Stimulated activated CD4-positive, alpha-beta T cell treated with anti-CD3 and anti-CD28 coated beads, Interleukin-4, amount 100 ng/mL, for 4 hours (primary cell): ENCODE measurements at places on chromosomes 12 and 14.

DNA sequence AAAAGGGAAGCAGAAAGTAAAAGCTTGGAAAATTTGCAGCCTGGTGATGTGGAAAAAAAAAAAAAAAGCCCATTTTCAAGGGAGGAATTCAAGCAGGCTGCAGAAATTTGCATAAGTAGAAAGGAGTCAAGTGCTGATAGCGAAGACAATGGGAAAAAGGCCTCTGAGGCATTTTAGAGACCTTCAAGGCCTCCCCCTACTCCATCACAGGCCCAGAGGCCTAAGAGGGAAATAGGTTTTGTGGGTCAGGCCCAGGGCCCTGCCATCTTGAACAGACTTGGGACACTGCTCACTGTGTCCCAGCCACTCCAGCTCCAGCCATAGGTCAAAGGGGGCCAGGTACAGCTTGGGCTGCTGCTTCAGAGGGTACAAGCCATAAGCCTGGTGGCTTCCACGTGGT lies 13.8 kb upstream of the PRKD1 start:
- no peak for DNase-seq

DNA sequence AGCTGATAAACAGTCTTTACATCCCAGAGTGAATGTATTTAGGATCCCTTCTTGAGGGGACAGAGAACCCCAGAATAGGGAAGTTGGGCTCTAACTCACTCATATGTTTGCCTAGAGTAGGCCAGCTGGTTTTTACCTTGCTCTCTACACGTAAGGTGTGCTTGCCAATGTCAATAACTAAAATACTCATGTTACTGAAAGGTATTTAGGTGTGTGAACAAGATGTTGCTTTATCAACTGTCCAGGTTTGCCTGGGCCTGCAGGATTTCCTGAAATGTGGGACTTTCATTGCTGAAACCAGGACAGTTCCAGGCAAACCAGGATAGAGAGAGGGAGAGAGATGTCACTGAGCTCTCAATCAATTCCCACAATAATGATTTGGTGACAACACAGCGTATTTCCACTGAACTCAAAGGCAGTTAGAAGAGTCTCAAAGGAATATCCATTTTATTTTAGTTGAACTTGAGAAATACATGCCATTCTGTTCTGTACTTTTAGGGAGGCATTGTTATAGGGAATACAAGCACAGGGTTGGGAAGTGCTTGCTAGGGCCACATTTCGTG lies 171.7 kb downstream of the NRXN3 start:
- DNase-seq = no peak

GRCh38 chr12:122867691-122868461 lies 28.0 kb downstream of the VPS37B start:
- DNase-seq = no peak

GRCh38 chr12:67161322-67161918 lies 107.7 kb upstream of the CAND1 start:
- peak; percentile 18 for DNase-seq

- no peak for DNase-seq
Measured at GRCh38 chr14:99262977-99263448, 9.0 kb downstream of the BCL11B start.

DNA sequence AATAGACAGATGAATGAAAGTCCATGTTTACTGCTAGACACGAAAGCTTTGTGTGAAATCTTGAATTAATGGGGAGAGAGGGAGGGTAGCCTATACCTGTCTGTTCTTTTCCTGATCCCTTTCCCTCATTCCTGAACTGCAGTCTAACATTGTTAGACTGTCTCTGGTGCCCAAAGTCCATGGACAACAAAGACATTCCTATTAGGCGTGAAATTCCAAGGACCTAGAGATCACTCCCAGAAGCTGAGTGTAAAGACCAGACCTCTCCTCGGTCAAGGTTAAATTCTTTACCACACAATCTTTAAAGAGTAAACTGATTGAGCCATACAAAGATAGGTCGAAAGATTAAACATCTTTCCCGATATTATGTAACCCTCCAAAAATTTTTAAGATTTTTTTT lies 270.7 kb upstream of the GARIN2 start:
- no peak for DNase-seq

DNA sequence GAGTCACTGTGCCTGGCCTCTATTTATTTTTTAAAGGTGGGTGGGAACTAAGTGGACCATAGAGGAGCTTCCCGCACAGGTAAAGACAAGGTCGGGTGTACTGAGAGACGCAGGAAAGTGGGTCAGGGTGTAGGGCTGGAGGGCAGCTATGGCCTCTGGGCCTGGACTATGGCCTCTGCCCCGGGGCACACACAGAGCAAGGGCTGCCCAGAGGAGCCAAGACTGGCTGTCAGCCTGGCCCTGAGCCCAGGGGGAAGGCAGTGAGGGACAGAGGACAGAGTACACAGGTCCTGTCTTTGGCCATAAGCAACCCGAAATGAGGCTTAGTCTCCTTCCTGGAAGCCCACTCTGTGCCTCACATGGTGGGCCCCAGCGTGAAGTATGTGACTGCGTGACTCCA lies 102.1 kb upstream of the PRB2 start:
- DNase-seq = no peak

DNA sequence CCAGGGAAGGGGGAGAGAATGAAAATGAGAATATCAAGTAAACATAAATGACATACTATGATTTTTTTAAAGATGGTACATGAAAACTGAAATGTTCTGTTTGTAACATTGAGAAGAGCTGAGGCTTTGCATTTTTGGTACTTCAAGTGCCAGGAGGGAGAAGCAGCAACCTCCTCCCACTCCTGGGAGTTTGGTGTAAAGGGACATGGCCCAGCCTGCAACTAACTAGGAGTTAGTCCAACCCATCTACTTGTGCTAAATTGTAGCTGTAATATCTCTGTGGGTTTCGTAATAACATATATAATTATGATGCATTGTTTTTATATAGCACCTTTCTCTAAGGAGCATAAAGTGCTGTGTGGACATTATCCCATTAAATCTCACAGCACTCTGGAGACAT lies 517.5 kb downstream of the NELL2 start:
- no peak for DNase-seq

DNA sequence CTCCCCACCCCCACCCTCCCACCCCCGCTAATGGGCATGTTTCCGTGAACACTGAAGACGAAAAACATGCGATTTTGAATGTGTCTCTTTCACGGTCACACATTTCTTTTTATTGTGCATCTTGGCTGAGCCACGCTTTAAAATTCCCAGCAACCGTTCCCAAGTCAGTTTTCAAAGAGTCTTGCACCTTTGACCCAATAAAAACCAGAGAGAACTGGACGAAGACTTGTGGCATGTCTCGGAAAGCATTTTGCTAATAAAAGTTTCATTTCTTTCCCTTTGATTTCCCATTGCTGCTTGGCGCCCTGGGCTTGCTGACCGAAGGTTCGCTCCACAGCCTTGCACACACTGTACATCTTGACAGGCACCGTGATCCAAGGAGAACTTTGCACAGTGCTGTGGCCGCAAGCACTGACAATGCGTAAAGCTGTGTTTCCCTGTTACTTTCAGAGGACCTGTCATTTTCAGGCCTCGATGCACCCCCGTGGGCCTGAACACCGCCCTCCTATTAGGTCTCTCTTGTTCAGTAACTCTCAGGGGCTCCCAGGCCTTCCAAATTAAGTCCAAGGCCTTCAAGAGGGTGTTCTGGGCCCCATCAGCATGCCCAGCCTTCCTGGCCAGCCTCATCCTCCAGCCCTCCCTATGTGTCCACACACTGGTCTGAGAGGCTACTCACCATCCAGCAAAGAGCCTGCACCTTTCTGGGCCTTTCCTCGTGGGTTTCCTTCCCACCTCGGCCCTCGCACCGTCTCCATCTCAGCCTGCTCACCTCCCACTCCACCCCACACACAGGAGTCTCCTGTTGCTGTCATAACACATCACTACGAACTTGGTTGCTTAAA lies 63.4 kb upstream of the DIO3 start:
- no peak for DNase-seq

DNA sequence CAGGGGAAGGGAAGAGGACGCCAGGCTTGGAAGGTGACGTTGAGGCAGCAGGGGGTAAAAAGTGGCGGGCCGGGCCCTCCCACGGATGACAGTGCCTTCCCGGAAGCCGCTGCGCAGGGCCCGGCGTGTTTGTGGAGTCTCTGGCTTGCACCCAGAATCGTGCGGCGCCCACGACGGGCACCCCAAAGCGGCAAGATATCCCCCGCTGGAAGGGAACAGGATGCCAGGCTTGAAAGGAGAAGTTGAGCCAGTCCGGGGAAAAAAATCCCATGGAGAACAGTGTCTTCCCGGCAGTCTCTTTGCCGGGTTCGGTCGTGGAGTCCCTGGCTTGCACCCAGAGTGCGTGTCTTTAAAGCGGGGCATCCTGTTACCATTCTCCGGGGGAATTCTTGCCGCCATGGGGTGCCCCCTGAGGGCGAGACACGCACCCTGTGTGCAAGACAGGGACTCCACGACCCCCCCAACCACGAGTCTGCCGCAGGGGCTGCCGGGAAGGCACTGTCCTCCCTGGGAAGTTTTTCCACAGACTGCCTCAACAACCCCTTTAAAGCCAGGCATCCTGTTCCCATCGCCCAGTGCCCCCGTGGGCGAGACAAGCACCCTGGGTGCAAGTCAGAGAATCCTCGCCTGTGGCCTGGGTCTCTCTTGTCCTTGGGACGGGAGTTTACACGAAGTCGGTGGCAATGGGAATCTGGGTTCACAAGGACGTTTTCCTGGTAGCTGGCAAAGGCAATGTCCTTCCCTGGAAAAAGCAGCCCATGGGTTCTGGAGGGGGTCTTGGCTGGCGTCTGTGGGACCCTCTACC lies 156.1 kb upstream of the ALG10B start:
- DNase-seq = no peak

DNA sequence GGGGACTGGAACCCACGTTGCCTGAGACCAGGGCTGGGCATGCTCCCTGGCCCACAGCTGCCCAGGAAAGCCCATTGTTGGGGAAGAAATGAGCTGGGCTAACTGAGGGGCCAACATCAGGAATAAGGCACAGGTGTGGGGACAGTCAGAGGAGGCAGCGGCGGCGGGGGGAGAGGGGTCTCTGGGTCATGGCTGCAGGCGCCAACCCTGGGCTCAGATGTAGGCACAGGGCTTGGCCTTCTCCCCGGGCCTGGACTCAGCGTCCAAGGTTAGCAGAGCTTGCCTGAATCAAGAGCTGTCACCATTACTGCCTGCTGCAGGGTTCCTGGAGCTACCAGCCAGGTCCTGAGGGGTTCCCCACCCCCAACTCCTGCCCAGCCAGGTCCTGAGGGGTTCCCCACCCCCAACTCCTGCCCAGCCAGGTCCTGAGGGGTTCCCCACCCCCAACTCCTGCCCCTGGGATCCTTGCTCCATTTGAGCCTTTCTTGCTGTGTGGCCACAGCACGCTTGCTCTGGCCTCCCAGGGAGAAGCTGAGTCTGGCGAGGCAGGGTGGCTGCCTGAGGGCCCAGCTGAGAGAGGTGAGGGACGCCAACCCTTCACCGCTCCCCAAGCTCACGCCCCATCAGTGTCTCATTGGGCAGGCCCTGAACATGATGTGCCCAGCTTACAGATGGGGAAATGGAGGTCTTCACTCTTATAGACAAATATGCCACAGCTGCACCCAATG lies 6.2 kb downstream of the CHGA start:
- no peak for DNase-seq

- DNase-seq = no peak
Measured at GRCh38 chr12:50066402-50066801, 9.0 kb downstream of the ASIC1 start.

DNA sequence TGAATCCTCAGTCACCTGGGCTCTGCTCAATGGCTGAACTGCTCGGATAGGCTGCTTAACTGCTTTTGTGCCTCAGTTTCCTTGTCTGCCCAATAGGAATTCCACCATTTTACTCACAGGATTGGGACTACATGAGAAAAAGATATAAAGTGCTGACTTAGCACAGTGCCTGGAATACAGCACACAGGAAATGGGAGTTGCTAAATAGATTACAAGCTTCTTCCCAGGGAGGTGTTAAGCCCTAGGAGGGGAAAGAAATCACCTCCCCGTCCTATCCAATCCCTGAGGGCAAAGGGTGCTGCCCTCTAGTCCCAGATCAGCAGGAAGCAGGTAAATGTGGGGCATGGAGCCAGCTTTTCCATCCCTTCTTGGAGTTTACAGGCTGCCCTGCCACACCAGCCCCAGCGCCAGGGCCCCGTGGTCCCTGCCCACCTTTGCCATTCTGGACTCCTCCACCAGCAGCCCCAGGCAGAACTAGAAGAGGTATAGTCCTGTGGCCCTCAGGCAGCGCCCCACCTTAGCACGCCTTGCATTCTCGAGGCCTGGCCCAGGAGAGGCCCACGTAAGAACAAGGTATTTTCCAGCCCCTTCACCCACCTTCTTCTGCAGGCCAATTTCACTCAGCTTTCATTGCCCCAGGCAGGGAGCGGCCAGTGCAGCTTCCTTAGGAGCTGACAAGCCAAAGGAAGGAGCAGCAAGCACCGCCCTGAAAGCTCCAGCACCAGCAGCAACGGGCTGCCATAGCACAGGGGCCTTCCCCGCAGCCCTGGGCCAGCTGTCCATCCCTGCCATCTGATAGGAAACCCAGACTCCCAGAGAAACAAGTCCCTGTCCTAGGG lies 28.8 kb upstream of the RPLP0 start:
- no peak for DNase-seq

DNA sequence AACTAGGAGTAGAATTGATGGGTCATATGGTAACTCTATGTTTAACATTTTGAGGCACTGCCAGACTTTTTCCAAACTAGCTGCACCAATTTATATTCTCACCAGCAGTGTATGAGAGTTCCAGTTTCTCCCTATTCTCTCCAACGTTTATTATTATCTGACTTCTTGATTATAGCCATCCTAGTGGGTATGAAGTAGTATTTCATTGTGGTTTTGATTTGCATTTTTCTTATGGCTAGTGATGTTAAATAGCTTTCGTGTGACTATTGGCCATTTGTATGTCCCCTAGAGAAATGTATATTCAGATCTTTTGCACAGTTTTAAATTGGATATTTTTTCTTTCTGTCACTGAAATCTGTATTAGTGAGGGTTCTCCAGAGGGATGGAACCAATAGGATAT lies 37.8 kb downstream of the HELB start:
- no peak for DNase-seq

DNA sequence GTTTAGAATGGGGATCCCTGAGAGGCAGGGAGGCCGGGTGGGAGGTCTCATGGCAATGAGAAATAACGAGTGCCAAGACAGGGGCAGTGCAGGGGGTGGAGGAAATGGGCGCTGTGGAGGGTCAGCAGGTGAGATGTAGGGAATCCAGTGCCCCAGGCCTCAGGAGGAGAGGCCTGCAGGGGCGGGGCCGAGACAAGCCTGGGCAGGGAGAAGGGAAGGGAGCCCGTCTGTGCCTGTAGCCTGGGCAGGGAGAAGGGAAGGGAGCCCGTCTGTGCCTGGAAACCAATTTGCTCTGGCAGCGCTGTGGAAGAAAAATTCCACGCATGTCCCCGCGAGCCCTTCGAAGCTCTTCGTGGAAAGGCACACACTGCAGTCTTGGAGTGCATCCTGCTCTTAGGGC lies 10.6 kb upstream of the NCOR2 start:
- DNase-seq = no peak
